Cardiac muscle cell (in vitro differentiated cells and primary cell): ENCODE measurements at places on chromosomes 6 and 20. TPM values are rescaled to one million over a fixed set of nuclear protein-coding genes. Genes with fewer than 3 reads are reported as not detected.

Gene BNIP5
- 0.12 TPM in 1 of 2 replicates, not detected in the other for total RNA-seq

Gene PRL
- not detected in 2 replicates for total RNA-seq

Gene ASIP
- not detected in 2 replicates for total RNA-seq

Gene ADGB
- total RNA-seq, result not detected in 2 replicates

Gene GTSF1L
- total RNA-seq, result not detected in 2 replicates

Gene NKAPL
- not detected in 2 replicates for total RNA-seq

Gene UST
- total RNA-seq, result 2.9 and 4.0 TPM in 2 replicates

Gene SLC32A1
- not detected in 2 replicates for total RNA-seq

Gene HSPA1A
- 122 and 167 TPM in 2 replicates for total RNA-seq

Gene RSPH9
- 2.1 and 2.9 TPM in 2 replicates for total RNA-seq

Gene PPP1R3G
- total RNA-seq, result 6.1 and 7.6 TPM in 2 replicates

Gene PARD6B
- total RNA-seq, result 15.5 and 20.0 TPM in 2 replicates

Gene ADTRP
- not detected in 2 replicates for total RNA-seq

Gene HAO1
- total RNA-seq, result not detected in 2 replicates

Gene KCNK5
- total RNA-seq, result 0.27 and 0.28 TPM in 2 replicates

Gene HLA-G
- not detected in 2 replicates for total RNA-seq

Gene EMILIN3
- 1.3 and 2.3 TPM in 2 replicates for total RNA-seq

Gene TBX18
- total RNA-seq, result 5.2 and 5.5 TPM in 2 replicates

Gene POU3F2
- 0.48 and 1.3 TPM in 2 replicates for total RNA-seq

Gene NRSN1
- total RNA-seq, result not detected in 2 replicates

Gene KIAA1755
- not detected in 2 replicates for total RNA-seq

Gene LY6G6C
- not detected in 2 replicates for total RNA-seq

Gene PPT2
- 42.7 and 147 TPM in 2 replicates for total RNA-seq

Gene TBXT
- not detected in 2 replicates for total RNA-seq

Gene MYLIP
- 30.1 and 35.6 TPM in 2 replicates for total RNA-seq

Gene C20orf141
- not detected in 2 replicates for total RNA-seq

Gene CLPSL1
- total RNA-seq, result not detected in 2 replicates

Gene HLA-DRB1
- 0.28 and 0.63 TPM in 2 replicates for total RNA-seq

Gene OPRL1
- total RNA-seq, result 5.3 and 9.6 TPM in 2 replicates

Gene TTBK1
- 0.60 and 1.0 TPM in 2 replicates for total RNA-seq
